Endothelial cell of umbilical vein (primary cell): ENCODE measurements at places on chromosomes 2 and 18.

DNA sequence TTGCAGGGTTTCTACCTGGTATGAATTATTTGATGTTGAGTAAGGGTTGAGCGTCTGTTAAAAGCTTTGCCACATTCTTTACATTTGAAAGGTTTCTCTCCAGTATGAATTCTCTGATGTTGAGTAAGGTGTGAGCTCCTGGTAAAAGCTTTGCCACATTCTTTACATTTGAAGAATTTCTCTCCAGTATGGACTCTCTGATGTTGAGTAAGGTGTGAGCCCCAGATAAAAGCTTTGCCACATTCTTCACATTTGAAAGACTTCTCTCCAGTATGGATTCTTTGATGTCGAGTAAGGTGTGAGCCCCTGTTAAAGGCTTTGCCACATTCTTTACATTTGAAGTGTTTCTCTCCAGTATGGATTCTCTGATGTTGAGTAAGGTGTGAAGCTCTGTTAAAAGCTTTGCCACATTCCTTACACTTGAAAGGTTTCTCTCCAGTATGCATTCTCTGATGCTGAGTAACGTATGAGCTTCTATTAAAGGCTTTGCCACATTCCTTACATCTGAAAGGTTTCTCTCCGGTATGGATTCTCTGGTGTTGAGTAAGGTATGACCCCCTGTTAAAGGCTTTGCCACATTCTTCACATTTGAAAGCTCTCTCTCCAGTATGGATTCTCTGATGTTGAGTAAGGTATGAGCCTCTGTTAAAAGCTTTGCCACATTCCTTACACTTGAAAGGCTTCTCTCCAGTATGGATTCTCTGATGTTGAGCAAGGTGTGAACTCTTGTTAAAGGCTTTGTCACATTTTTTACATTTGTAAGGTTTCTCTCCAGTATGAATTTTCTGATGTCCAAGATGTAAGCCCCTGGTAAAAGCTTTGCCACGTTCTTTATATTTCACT is 27.1 kb downstream of the ZNF519 start:
- no peak for DNase-seq

GRCh38 chr2:24501813-24502212 is 10.8 kb downstream of the NCOA1 start:
- no peak for DNase-seq

DNA sequence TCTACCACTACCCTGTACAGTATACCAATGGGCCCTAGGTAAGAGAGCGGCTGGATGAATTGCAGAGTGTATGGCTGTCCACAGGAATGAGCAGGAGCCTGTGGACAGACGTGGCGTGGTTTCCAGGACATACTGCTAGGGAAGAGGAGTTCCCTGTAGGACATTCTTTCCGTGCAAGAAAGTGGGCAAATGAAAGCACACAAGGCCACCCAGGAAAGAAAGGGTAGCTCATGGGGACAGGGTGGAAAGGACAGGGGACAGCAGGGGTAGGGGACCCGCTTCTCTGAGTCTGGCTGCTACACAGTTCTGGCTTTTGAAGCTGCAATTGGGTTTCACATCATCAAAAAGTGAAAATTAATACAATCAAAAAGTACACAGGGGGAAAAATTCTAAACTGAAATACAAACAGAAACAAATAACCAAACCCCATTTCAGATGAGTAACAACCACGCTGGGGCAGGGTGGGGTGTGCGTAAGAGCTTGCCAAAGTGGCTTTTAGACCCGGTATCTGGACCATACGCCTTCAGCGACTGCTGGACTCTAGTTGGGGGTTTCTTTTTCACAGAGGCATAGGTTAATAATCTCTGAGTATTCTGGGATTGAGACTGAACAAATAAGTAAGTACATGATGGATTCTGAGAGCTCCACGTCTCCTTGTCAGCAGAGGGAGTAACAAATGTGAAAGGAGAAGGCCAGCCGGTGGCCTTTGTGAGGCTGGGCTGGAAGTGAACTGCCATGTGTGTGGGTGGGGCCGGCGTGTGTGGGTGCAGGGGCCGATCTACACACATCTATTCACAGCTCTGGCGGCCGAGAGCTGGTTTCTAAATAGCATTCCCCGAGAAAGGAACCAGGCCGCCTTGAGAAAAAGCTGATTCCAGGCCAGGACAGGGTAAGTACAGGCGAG is 84.0 kb downstream of the HDAC4 start:
- peak; percentile 35 for DNase-seq

DNA sequence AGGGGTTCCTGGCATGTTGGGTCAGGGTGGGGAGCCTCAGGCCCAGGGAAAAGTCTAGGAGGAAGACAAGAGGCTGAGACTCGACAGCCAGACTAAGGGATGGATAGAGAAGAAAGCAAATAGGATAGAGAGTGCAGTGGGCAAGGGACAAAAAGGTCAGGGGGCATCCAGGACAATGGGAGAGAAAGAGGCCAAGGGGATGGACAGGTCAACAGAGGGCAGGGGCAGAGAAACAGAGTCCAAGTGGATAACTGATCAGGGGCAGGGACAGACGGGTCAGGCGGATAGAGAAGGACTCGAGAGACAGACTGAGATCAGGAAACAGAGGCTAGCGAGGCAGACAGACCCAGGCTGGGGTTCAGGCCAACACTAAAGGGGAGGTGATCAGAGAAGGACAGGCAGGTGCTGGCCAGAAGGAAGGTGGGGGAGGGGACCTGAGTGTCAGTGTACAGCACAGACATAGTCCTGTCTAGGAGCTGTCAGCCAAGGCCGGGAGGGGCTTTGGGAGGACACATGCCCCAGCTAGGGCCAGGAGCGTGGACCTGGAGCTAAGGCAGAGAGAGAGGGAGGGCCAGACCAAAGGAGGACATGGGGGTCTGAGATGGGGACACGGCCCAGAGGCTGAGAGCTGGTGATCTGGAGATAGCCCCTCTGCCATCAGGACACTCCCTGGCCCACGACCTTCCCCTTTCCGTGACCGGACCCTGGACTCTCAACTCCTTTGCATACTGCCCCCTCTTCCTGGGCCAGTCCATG is 12.2 kb downstream of the ASIC4 start:
- no peak for DNase-seq

DNA sequence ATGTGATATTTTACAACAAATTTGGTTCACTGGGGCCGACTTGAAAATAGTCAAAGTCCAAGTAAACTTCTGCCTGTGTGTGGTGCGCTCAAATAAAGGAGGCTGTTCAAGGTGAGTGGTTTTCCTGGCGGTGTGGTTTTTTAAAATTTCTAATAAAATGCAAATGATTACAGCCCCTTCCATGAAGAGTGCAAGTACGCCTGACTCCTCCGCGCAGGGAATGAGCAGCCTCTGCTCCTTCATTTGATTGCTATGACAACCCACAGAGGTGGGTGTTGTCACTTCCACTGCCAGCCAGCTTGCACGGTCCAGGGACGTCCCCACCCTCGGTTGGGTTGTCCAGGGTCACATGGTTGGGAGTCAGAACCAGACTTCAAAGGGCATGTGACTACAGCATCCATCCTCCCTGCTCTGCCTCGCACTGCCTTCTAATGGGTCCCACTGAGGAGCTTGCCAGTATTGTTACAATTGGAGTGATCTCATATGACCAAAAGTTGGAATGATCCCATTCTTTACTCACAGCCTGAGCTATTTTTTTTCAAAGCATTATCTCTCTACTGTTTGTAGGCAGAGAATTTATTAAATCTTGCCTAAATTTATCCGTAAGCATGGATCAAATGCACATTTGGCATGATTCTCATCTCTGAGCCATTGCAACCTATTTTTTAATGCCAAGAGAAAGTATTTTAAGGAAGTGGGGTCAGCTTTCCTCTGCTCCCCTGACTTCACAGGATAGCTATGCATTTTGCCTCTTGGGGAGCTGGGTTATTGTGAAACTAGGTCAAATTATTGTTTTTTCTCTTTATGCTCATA is 121.3 kb downstream of the AGAP1 start:
- DNase-seq, result peak; percentile 59

DNA sequence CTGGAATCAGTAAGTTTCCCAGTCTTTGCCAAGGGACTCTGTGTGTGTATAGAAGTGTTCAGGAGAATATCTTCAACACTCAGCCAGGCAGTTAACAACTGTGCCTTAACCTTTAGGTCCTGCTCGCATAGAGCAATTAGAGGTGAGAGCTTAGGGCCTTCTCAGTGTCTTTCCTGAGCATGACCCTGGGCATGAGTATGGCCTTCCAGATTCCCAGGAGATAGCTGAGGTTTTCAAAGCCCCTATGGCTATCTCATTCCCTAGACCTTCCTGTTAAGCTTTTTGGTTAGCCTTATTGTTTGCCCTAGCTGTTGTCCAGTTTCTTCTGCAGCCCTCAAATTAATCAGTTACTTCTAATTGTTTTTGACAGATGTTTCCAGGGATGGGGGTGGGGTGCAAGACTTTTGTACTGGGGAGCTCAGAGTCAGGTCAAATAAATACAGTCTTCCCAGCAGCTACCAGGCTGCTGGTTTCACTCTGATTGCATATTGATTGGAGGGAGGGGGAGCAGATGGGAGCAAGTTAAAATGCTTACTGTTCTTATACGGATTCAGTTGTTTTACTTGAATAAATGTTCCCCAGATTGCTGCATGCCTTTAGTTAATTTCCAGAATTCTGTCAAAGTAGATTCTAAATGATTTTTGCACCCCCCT is 23.1 kb downstream of the PDK1 start:
- no peak for DNase-seq

GRCh38 chr2:159505196-159505595 is 111.2 kb downstream of the BAZ2B start:
- DNase-seq, result no peak

DNA sequence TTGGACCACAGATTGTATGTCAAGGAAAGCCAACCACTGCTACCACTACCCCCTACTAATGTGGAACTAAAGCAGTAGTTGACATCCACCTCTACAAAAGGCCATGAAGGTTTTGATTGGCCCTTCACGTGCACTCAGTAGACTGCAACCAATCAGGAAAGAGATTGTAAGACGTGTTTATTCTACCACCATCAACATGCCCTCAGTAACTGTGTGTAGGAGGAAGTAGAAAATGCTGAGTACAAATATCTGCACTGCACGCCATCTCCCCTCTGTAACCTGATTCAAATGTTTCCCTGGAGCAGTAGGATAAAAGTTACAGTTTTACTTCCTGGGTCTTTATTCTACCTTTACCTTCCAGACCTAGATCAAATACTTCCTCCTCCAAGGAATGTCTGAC is 2.9 kb upstream of the CASP10 start:
- no peak for DNase-seq

GRCh38 chr18:56453631-56454030 is 184.8 kb downstream of the TXNL1 start:
- no peak for DNase-seq

DNA sequence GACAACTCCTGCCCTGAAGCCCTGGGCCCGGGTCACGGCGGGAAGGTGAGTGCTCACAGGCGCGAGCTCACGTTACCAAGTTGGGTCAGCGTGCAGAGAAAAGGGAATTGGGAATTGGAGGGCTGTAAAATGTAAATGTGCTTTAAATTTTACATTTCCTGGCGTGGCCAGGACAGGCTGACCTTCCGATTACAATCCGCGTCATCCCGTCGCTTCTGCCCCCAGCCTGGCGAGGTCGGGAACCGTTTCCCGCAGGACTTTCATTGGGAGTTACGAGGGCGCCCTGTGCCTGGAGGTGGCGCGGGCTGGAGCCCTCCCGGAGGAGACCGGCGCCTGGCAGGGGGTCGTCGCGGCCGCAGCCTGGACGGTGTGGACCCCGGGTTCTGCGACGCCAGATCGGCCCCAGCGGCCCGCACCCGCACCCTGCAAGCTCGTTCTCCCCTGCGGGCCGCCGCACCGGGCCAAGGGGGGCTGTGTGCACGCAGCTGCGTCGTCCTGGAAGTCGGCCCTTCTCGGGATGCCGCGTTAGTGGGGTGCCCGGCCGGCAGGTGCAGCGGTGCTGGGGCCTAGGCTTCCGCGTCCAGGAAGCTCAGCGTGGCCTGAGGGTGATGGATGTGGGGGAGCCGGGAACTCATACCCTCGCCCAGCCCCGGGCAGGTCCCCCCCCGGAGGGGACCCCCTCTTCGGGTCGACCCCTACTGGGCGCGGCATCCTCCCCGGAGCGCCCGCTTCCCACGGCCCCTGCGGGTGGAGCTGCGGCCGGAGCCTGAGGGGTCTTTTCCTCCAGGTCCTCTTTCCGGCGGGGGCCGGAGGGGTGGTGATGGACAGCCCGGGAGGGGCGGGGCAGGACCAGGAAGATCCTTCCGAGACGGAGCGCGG is 63.9 kb downstream of the LRRFIP1 start:
- no peak for DNase-seq

- DNase-seq, result no peak
Observed at GRCh38 chr2:129642526-129643043, 336.9 kb upstream of the RAB6C start.

DNA sequence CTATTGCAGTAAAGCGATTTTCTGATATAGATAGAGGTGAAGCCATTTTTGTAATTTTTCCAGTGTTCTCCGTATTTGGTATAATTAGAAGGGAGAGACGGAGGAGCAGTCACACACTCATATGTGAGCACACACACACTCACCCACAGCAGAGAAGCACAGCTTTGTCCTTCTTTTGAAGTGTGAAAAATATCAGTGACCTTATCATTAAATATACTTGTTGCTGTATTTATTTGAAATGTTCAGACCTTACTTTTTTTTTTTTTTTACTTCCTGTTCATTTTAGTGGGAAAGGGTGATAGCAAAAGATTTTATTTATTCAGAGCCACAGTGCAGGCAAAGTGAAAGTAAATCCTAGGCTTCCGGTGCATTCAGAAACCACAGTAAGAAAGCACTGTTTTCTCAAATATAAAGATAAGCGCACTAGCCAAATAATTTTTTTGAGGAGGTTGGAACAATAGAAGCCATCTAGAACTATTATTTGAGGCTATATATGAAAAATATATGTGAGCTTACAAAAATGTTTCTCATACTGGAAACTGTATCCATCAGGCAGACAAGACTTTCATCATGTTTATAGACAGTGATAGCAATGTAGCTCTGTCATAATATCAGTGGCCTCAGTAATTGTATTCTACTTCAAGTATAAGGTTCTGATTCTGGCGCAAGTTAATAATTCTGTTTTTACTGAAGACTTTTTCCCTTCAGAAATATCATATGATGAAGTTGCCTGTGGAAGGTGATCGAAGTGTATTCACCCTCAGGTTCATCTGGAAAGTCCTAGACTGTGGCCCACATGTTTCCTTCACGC is 37.2 kb downstream of the TSHZ1 start:
- peak; percentile 86 for DNase-seq

DNA sequence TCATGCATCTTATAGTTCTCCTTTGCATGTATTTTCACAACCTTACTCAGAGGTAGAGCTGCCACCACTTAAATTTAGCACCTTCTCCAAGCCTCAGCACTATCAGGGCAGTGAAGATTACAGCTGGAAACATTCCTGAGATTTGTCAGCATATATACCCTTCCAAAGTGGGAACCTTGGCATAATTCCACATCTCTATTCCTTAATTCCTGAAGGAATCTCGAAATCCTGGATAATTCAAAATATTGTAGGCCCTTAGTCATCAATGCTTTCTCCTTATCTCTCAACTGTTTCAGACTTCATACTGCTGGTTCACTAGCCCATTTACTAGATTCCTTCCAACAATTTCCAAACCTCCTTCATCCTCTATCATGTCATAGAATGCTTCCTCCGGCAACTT is 87.4 kb downstream of the ITSN2 start:
- no peak for DNase-seq

GRCh38 chr18:9862686-9863085 is 23.1 kb upstream of the TXNDC2 start:
- no peak for DNase-seq
